ENCODE measurements at places on chromosomes 2 and 18.

GRCh38 chr2:158460632-158461297 is 4.0 kb downstream of the PKP4 start:
- DNase-seq, result no peak

- no peak for DNase-seq
Measured at GRCh38 chr18:80103231-80103630, 5.8 kb upstream of the ADNP2 start.

- no peak for DNase-seq
Measured at GRCh38 chr2:172404824-172405223, 22.6 kb upstream of the ITGA6 start.

- DNase-seq, result no peak
Measured at GRCh38 chr18:23547846-23548245, 38.5 kb downstream of the NPC1 start.
